ENCODE measurements at places on chromosomes 1 and 21. TPM values are rescaled to one million over a fixed set of nuclear protein-coding genes. Genes with fewer than 3 reads are reported as not detected.

Gene RNF186
- not detected for polyA plus RNA-seq

Gene PEAR1
- not detected for polyA plus RNA-seq

Gene LHX8
- not detected for polyA plus RNA-seq

Gene KRTAP7-1
- not detected for polyA plus RNA-seq

Gene IFFO2
- 0.50 TPM for polyA plus RNA-seq

Gene SLC44A5
- polyA plus RNA-seq: 4.6 TPM

Gene KLHDC7A
- polyA plus RNA-seq: not detected

Gene RYR2
- polyA plus RNA-seq: 31.6 TPM

Gene SLC45A1
- 26.2 TPM for polyA plus RNA-seq

Gene CLCA1
- not detected for polyA plus RNA-seq

Gene FALEC
- not detected for polyA plus RNA-seq

Gene C4BPA
- not detected for polyA plus RNA-seq

Gene AK5
- polyA plus RNA-seq: 62.7 TPM

Gene KRTAP13-2
- not detected for polyA plus RNA-seq

Gene MDM4
- polyA plus RNA-seq: 22.9 TPM

Gene RIMS3
- 0.28 TPM for polyA plus RNA-seq

Gene LORICRIN
- polyA plus RNA-seq: not detected

Gene SNAPIN
- 43.2 TPM for polyA plus RNA-seq

Gene S100A1
- not detected for polyA plus RNA-seq

Gene PRSS38
- polyA plus RNA-seq: not detected
